ENCODE measurements at places on chromosomes 12 and 14.

GRCh38 chr12:129927316-129927900, 23.6 kb upstream of the TMEM132D start:
- no peak for DNase-seq

DNA sequence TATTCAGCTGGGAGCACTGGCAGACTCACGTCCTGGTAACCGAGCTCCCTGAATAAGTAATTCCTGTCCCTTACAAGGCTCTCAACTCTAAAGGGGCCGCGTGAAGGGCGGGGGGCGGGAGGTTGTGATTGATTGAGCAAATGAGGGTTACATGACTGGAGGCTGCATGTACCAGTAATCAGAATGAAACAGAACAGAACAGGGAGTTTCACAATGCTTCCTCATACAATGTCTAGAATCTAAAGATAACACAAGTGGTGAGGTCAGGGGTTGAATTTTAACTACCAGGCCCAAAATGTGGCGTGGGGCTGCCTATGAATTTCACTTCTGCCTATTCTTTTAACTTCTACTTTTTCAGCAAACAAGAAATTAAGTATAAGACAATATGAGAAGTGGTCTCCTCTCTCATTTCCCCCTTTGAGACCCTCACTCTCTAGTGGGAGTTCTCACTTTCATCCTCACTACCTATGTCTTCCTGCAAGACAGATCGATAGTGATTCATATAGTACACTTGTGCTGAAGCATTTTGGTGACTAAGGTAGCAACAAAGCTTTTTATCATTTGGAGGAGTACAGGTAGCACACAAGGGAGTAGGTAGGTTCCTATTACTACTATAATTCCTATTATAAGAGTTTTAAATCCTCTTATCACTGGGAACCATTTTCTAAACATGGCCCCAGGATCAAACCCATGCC, 239.8 kb downstream of the KTN1 start:
- no peak for DNase-seq

DNA sequence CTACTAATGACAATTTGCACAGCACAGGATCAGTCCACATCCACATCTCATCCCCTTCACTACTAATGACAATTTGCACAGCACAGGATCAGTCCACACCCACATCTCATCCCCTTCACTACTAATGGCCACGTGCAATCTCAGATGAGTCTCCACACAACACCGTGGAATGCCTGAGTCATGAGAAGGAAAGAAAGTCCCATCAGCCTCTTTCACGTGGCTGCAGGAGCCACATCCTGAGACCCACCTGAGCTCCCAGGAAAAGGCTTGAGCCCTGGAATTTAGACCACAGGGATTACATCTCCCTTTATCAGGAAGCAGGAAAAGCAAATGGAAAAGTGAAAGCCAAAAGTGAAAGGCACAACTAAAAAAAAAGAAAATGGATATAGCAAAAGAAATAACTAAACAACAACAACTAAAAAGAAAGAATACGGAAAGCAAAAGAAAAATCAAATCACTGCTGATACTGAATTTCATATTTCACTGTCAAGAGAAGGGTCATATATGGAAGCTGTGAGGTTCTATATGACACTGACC, 1300.5 kb downstream of the TMEM121 start:
- no peak for DNase-seq

GRCh38 chr12:66500841-66501240, 178.0 kb downstream of the GRIP1 start:
- DNase-seq = no peak

- no peak for DNase-seq
These were observed 40.3 kb downstream of the MAP1LC3B2 start for GRCh38 chr12:116599285-116600136.

DNA sequence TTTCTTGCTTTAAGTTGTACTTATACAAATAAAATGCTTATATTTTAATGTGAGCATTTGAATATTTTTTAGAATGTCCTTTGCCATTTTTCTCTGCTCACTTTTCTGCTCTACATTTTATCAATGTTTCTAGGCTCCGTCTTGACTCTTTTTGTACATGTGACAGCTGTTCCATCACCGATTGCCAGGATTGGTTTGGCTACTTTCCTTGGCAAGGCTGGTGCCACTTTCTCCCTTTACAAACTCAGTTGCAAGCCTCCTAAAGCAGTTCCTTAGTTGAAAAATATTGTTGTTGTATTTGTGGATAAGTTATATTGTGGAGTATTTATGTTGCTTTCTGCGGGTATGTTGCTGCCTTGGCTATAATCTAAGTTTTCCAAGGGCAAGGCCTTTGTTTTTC, 63.4 kb downstream of the DACT1 start:
- no peak for DNase-seq

DNA sequence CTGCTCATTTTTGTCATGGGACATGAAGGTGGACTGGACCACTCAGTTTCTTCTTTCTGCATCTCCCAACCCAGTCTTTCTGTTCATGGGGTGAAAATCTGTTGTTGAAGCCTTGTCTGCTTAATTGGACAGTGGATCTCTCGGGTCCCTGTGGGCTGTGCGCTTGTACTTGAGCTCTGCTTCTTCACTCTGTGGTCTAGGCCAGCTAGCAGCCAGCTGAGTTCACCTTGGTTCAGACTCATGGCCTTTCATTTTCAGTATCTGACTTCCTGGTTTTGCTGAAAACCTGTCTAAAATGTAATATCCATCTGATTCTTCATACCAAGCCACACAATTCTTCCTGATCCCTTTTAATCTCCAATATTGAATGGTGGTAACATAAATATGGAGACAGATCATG, 117.2 kb downstream of the LRRK2 start:
- no peak for DNase-seq

DNA sequence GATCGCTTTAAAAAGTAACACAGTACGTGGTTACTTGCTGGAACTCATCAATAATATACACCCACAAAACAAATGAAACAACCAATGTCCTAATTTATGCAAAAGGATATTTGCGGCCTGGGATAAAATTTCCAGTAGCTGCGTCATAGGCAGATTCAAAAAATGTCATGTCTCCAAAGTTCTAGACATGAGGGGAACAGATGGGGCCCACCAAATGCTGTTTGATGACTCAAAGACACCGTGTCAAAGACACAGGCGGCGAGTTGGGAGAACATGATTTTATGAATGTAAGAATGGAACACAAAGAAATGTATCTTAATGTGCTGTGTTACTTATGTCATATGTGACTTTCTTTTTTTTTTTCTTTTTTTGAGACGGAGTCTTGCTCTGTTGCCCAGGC, 34.3 kb upstream of the NCOR2 start:
- DNase-seq = no peak

DNA sequence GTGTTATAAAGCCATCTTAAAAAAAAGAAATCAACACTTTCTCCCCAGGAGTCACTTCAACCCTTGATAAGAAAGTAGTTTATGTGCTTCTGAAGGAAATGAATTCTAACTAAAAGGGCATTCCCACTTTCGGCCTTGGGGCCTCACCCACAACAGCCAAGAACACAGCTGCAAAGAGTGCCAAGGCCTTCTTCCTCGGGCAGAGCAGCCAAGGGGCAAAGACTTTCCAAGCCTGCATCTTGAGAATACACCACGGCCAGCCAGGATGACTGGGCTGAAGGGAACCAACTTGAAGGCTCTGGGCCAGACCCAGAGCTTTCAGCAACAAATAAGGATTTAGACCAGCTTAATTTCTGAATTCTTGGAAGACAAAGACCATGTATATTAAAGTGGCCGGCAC, 60.4 kb upstream of the FOXN3 start:
- no peak for DNase-seq

GRCh38 chr14:97276573-97276972, 479.4 kb downstream of the VRK1 start:
- no peak for DNase-seq

DNA sequence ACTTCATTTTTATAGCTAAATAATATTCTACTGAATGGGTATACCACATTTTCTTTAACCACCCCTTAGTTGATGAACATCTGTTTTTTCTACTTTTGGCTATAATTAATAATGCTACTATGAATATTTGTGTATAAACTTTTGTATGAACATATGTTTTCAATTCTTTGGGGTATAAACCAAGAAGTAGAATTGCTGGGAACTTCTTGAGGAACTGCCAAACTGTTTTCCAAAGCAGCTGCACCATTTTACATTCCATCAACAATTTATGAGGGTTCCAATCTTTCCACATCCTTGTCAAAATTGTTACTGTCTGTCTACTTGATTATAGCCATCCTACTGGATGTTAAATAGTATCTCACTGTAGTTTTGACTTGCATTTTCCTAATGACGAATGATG, 221.8 kb downstream of the PRKD1 start:
- no peak for DNase-seq

- DNase-seq = no peak
These were observed 13.7 kb upstream of the EIF2B2 start for GRCh38 chr14:74988993-74989392.

DNA sequence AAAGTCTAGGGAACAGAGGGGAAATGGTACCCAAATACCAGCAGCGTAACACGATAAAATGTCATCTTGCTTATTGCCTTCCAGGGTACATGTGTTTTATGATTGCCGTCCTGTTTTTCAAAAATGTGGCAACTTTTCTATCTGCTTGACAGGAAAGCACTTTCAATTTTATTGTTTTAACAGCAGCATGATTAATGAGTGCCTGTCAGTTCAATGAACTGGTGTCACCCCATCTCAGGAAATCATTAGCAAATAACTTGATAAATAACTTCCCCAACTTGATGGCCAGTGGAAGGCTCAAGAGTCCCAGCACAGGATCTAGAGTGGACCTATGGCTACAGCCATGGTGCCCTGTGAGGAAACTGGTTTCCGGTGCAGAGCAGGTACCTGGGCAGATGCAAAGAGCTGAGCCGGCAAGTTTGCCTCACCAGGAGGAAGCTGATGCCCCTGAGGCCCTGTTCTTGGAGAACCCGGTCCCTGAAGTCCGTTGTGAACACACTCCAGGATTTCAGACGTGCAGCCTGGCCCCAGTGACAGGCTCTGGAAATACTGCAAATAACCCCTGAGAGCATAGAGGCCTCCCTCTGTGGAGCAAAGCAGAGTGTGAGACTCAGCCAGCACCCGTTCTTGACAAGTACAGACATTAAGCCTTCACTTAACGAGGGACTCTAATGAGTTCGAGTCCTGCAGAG, 173.5 kb upstream of the SFSWAP start:
- DNase-seq = no peak

GRCh38 chr12:2853626-2854025, 3.2 kb downstream of the TEX52 start:
- DNase-seq = no peak

- no peak for DNase-seq
These were observed 52.0 kb upstream of the RIMBP2 start for GRCh38 chr12:130768120-130768519.

DNA sequence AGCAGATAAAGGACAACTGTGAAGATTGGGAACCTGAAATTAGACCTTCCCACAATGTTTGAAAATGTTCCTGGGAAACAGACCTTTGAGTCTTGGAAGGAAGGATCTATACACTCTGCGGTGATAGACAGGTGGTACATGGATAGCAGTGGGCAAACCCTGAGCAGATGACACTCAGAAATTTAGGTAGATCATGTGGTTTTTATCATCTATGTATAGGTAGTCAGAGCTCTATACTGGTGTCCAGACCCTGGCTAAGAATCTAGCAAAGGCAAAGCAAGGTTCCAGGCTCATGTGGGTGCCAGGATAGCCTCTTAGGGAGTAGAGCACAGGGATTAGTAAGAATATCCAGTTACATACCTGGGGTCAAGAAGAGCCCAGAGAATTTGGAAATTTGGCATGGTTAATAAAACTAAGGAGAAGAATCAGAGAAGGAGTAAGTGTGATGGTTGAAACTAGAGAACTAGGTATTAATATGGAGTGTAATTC, 331.2 kb upstream of the FBXO33 start:
- no peak for DNase-seq

DNA sequence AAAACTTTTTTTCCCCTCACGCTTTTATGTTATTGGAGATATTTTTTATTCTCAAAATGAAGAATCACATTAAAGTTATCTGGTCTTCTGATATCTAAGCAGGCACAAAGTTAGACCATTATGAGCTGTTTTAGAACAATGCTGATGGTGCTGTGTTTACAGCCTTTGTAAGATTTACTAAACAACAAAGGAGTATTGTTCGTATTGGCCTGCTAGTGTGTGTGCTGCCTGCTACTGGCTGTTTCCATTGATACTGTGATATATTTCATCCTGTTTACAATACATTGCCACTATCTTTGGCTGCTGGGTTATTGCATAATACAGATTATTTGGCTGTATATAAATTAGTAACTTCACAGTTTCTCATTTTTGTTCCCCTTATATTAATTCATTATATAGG, 220.8 kb downstream of the ITPR2 start:
- no peak for DNase-seq

DNA sequence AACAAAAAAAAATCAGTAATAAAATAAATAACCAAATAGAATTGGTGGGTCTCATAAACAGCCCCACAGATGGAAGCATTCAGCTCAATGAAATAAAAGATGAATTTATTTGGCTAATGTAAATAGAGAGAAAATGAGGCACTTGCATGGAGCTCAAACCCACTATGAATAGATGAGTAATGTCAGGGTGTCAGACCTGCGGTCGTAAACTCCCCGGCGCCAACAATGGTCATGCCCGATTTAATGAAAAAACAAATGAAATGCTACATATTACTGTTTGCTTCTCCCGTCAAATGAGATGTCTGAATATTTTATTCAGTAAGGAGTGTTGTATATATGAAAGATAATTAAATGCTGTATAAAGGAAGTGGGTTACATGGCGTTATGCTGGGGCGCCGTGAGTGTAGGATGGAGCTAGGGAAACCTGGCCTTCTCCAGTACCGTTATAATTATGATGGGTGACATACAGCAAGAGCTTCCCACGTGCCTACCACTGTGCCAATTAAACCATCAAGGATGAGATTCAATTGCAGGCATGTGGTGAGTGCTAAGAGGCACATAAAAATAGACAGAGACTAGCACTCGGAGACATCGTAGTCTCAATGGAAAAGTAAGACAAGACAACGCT, 648.1 kb downstream of the BCL11B start:
- DNase-seq = no peak

DNA sequence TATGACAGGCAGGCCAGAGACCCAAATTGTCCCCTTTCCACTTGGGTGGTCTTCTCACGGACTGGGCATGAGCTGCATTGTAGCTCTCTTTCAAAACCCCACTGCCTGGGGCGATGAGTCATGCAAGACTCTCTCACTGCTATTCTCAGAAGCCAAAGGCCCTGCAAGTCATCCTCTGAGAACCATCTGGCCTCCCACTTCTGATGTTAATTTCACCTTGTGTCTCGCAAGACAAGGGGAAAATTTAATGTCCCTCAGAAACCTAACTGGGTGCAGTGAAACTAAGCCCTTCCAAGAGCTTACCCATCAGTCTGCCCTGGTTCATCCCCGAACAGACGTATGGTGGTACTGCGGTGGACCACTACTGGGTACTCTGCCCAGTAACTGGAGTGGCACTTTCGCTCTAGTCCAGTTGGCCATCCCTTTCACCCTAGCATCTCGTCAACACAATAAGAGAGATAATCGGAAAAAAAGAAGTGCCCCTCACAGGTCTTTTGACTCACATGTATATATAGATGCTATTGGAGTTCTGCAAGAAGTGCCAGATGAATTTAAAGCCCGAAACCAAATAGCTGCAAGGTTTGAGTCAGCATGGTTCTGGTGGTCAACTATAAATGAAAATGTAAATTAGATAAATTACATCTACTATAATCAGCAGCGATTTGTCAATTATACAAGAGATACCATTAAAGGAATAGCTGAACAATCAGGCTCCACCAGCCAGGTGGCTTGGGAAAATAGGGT, 31.3 kb upstream of the LALBA start:
- DNase-seq = no peak

- DNase-seq = no peak
These were observed 107.1 kb upstream of the SLCO1C1 start for GRCh38 chr12:20588042-20588441.

- no peak for DNase-seq
These were observed 107.5 kb downstream of the KITLG start for GRCh38 chr12:88472775-88473174.

GRCh38 chr12:91574391-91574790, 391.8 kb upstream of the DCN start:
- DNase-seq = no peak
